Stromal cell of bone marrow (primary cell): ENCODE measurements at places on chromosomes 2 and 18.

GRCh38 chr2:44793322-44793870 is 148.1 kb upstream of the SIX3 start:
- no peak for DNase-seq

- DNase-seq = no peak
Measured at GRCh38 chr2:127085317-127085681, 21.7 kb downstream of the BIN1 start.

DNA sequence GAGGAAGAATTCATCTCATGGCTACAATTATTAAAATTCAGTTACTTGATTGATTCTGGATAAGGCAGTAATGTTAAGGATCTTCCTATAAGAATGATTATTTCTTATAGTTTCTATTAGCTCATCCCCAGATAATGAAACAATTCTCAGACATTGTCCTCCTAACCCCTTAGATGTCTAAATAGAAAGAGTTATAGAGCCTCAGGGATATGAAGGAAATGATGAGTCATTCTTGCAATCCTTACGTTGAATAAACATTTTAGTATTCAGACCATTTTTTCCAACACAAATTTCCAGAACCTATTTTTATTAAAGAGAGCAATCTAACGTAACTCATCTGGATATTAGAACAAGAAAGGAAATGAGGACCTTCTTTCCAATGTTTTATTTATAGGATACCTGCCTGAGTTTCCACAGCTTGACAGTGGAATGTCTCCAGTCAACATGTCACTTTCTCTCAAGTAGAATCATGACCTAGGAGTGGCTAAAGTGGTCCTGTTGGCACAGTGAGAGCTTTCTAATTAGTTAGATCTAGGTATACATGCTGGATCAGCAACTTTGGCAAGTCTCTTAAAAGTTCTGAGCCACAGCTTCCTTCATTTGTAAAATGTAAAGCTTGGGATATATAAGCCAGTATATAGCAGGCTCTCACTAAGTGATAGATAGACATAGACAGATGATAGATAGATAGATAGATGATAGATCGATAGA is 88.0 kb upstream of the RAB27B start:
- no peak for DNase-seq

DNA sequence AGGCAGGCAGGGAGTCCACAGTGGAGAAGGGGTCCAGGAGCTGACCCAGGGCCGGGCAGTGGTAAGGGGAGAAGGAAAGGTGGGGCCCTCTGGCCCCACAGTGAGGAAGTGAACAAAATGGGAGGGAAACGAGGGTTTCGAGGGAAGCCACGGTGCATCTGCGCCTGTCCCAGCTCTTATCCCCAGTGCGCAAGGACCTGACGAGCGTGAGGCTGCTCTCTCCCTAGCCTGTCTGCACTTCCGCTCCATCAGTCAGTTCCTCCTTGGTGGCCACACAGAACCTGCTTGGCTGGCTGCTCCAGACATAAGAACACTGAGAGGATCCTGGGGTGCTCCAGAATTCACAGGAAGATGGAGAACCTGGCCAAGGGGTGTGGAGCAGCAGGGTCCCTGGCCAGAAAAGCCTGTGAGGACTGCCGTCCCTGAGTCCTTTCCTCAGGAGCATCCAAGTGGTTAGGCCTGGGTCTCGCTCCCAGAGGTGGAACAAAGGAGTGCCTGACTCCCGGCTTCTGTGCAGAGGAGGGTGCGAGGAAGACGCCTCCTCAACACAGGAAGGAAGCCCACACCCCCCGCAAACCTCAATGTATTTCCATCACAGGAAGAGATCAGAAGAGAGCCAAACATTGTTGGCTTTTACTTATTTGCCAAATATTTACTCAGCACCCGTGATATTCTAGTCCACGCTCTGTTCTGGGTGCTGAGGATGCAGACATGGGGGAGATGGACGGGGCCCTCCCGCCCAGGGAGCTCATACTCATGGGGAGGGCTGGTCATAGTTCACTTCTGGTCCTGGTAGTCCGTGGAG is 43.7 kb upstream of the SEMA4C start:
- no peak for DNase-seq

DNA sequence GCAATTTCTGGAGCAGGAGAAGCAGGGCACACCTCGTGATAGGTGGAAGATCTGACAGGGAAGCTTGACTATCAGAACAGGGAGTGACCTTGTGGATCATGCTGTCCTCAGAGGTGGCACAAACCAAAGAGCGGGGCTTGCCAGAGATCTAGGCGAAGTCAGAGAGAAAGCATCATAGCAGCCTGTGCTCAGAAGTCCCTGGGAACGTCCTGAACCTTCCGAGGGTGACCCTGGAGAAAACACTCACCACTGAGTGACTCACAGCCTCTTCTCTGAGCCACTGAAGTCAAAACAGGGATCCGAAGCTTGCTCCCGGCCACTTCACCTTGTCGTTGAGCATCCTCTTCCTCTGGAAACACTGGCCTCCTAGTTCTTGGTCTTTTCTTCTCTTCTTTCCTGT is 56.7 kb downstream of the IL1R2 start:
- no peak for DNase-seq

- DNase-seq = peak; percentile 31
Measured at GRCh38 chr2:44722026-44722625, 219.4 kb upstream of the SIX3 start.

DNA sequence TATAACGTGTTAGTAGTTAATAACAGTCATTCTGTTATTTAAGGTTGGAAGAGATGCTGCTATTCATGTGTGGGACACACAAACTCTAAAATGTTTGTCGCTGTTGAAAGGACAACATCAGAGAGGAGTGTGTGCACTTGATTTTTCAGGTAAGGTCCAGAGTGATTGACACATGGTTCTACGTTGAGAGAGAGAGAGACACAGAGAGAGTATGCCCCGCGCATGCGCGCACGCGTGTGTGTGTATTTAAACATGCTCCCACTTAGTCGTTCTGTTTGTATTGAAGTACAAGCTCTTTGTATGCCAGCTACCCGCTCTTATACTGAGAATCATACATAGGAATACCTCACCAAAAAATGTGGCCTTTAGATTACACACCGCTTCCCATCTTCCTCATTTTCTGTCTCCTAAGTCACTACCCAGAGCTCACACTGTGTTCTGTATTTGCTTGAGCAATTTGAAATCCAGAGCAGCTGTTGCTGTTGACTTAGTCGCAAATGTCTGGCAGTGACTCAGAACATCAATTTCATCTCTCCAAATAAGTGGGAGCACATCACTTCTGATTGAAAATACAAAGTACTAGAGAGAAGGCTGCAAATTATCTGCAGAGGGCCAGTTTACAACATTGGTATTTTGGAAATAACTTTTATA is 148.1 kb downstream of the EML6 start:
- DNase-seq = no peak

DNA sequence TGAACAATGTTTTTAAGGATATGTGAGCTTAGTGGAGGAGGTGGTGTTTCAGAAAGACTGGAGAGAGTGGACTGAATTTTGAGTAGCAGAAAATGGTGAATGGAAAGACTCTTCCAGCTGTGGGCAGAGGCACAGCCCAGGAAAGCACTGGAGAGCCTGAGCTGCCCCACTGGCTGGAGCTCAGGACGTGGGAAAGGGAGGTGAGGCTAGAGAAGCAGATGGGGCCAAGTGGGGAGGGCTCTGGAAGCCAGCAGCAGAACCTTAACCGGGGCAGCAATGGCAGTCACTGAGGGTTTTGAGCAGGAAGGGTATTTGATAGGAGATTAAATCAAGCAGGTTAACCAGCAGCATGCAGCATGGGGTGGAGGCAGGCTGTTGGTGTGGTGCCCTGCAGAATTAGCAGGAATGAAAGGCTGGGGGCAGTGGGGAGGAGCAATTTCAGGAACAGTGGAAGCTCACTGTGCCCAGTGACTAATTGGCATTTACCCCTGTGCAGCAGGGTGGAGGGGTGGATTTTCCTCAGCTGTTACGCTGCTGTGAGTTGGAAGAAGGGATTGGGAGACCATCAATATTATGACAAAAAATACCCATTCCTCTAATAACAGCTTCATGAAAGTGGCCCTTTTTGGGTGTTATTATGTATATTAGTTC is 136.2 kb downstream of the CERS6 start:
- no peak for DNase-seq

- no peak for DNase-seq
Measured at GRCh38 chr2:221380062-221380461, 192.0 kb downstream of the EPHA4 start.

DNA sequence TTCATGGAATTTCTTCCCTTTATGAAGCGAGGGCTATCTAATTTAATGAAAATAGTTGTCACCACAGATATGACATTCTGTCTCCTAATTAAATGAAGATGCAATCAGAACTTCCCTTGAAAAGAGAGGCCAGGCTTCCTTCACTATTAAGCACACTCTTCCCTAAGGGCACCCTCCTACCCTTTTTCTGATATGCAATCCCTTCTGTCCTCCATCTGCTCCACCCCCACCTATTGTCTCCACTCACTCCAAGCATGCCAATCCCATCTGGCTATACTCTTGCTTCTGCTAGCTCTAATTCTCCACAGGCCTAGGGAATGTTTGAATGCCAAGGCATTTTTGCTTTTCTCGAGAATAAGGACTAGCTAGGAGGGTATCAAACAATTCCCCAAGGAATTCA is 818.4 kb upstream of the FSHR start:
- no peak for DNase-seq

DNA sequence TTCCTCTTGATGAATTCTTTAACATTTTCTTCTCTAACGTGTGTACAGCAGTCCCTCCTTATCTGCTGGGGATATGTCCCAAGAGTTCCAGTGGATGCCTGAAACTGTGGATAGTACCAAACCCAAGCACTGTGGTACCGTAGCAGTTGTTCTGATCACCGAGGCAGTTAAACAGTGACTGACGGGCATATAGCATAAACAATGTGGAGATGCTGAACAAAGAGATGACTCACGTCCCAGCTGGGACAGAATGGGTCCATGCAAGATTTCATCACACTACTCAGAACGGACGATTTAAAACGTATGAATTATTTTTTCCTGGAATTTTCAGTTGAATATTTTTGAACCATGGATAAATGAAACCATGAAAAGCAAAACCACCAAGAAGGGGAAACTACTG is 54.5 kb upstream of the SPAG16 start:
- no peak for DNase-seq

DNA sequence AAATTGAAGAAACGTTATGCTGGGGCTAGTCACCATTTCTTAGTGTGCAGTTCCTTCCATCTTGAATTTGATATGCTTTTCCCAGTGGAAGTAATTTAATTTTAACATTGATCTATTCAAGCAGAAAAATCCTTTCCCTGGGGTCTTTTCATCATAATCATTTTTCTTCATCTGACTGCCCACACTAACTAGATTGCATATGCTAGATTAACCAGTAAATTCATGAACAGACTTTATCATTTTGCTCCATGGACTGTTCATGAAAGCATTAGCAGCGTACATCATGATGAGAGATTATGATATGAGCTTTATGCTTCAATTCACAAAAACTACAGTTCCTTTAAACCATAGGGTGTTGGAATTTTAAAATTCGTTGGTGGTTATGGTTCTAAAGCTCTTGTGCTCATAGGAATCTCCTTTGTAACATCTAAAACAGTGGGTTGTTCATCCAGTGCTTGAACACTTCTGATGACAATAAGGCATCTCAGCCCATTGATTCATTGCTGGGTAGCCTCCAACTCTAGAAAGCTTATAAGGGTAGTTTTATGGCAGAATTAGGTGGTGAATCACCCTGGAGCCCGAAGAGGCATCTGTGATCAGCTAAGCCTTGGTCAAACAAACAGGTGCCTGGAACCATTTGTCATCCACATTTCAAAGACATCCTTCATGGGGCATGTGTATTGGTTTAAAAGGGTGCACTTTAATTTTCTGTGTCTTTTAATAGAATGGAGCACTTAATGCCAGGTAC is 77.2 kb upstream of the NDUFV2 start:
- DNase-seq = peak; percentile 78

- DNase-seq = no peak
Measured at GRCh38 chr18:57976230-57976773, 67.7 kb upstream of the NEDD4L start.

DNA sequence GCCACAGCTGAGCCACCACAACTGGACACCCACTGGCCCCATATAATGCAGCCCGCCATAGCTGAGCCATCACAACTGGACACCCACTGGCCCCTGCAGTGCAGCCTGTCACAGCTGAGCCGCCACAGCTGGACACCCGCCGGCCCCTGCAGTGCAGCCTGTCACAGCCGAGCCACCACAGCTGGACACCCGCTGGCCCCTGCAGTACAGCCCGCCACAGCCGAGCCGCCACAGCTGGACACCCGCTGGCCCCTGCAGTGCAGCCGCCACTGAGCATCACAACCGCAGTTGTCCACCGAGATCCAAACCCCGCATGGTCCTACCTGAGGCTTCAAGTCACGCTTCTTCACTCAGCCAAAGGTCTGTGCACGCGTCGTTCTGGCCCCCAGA is 134.2 kb downstream of the PXDN start:
- no peak for DNase-seq

DNA sequence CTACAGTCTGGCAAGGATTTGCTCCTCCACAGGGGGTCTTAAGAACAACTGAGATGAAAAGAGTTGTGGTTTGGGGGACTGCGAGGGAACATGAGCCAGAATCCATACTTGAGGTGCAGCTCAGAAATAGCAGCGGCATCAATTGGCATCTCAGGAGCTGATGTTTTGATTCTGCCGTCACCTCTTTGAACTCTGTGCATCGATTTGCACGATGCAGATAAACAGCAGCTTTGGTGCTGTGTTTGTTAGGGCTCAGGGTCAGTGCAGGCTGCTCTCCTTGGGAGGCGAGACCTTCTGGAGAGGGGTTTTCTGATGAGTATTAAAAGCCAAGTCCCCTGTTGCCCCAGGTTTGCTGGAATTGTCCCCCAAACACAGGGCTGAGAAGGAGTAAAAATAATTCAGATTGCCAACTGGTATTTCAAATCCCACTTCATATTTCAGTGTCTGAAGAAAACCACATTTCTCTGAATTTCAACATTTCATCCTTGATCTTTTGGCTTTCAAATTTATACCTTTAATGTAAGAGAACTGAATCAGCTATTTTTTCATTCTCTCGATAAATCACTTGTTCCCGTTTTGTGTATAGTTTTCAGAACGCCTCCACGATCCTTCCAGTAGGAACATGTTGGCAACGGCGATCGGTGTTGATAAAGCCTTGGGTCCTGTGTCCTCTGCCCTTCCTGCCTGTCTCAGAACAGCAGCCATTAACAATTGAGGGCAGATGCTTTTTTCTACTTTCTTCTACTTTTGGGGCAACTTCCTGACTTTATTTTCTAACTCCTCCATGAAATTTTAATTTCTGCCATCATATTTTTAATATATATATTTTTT is 65.0 kb downstream of the RAB31 start:
- DNase-seq = no peak

- no peak for DNase-seq
Measured at GRCh38 chr2:79369127-79369526, 143.7 kb upstream of the CTNNA2 start.

DNA sequence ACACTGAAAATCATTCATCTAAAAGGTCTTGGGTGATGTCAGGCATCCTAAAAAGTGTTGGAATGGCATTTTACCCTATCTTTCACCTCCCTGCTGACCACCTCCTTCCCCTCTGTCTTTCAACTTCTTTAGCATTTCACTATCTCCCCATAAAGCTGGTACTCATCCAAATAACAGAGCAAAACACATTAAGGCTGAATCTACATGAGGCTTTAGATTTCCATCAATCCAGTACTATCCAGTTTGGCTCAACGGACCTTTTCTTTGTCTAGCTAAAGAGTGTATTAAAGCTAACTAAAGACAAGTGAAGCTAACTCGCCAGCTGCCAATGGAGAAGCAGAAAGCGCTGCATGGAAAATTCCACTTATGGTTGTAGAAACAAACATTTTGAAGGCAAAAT is 122.5 kb upstream of the NCKAP5 start:
- no peak for DNase-seq
